ENCODE measurements at places on chromosomes 3 and 15.
A peak's percentile ranks its signal among the peaks of the same experiment; 100 is the strongest.

DNA sequence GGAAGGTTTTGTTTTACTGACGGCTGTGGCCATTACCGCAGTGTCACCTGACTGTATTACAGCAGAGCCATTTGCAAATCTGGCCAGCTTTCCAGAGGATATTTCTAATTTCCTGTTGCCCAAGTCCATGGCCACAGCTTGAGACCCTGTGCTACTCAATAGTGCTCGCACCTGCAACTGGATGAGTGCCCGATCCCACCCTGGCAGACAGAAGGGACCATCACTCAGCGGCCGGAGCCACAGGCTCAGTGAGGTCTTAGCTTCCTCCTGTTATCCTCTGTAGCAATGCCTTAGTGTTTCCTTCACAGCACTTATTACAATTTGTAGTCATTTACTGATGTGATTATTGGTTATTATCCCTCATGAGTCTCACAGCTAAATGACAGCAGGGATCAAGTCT lies 184.8 kb downstream of the LRRN1 start:
- H3K27ac ChIP-seq = no peak overlapping the region
- peaks cover 3% of the 10 kb centered on the region for H3K27me3 ChIP-seq
- H3K4me1 ChIP-seq = no peaks in the 10 kb centered on the region
- DNase-seq = no peak

DNA sequence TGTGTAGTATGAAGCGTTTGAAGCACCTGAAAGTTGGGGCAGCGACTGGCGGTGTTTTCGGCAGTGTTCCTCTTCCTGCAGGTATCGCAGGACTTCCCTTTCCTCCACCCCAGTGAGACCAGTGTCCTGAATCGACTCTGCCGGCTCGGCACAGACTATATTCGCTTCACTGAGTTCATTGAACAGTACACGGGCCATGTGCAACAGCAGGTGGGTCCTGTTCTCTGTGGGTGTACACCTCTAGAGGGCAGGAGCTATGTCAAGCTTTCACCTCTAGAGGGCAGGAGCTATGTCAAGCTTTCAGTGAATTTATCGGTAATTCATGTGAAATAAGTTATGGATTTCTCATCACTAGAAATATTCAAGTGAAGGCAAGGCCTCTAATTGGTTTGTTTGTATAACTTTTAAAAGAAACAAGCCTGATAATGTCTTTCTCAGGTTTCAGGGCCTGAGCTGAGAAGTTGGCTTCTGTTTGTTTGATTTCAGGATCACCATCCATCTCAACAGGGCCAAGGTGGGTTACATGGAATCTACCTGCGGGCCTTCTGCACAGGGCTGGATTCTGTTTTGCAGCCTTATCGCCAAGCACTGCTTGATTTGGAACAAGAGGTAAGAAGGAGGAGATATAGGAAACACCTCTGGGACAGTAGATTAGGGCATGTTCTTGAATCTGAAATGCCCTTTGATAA lies 5.3 kb downstream of the TUBGCP4 start:
- no peaks in the 10 kb centered on the region for H3K27me3 ChIP-seq
- H3K27ac ChIP-seq = no peak overlapping the region
- peak overlapping the region; percentile 61 for H3K4me3 ChIP-seq
- peaks cover 6% of the 10 kb centered on the region for H3K36me3 ChIP-seq
- peaks cover 17% of the 10 kb centered on the region for H3K4me1 ChIP-seq

DNA sequence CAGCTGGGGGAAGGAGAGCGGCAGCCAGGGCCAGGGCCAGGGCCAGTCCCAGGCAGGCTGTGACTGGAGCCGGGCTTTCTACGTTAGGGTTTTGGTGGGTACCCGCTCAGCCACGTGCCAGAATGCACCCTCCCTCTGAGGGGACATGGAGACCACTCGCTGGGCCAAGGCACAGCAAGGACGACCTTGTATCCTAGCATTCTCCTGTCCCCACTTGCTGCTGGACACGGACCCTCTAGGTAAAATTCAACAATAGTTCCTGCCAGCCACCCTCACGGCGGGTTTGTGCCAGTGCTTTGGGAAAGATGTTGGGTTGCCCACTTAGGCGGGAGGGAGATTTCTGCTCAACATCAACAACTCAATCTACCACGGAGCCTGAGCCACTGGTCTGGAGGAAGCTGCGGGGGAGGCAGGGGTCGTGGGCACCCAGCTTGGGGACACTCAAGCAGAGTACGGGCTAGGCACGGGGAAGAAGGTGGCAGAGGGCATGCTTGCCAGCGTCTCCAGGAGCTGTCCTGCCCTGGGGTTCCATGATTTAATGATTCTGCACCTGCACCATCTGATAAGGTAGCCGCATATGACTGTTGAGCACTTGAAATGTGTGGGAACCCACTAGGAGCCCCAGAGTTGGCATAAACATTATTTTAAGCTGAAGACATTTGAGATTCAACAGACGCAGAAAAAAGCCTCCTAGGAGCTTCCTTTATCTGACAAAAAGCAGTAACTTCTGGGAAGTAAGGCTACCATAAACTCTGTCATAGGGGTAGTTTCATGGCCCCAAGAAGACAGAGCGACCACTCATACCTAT lies 22.5 kb upstream of the C15orf39 start:
- H3K27ac ChIP-seq = no peak overlapping the region
- H3K27me3 ChIP-seq = peaks cover 15% of the 10 kb centered on the region
- peak overlapping the region; percentile 47 for H3K4me3 ChIP-seq
- H3K4me1 ChIP-seq = peaks cover 63% of the 10 kb centered on the region

DNA sequence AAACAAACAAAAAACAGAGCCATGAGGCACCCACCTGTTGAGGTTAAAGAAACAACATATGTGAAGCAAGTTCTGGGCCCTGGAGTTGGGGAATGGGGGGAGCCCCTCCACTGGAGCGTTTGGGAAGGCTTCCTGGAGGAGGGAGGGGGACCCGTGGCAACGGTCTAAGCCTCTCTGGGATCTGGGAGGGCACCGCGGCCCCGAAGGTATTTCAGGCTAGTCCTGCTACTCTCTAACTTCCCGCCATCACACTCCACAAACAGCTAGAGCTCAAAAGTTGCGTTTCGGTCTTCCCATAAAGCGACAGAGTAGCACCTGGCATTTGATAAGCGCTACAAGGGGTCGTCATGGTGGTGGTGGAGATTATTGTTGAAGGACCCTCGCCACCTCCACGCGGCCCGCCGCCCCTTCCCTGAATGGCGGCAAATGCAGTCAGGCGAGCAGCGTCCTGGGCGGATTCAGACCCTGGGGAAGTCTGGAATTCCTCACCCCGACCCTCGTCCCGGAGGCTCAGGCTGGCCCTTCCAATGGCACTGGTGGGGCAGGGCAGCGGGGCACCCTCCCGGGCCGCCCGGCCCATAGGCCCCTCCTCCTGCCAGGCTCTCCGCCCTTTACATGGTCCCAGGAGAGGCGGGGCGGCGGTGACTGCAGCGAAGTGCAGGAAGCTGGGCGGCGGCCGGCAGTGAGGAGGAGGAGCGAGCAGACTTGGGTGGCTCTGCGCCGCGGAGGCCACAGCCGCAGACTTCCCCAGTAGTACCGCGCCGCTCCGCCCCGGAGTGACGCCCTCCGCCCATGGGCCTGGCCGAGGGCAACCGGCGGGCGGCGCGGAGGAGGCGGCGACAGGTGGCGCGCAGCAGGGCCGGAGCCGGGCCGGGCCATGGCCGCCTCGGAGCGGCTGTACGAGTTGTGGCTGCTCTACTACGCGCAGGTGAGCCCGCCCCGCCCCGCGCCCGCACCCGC lies at the start of gene NBEAL2:
Gene NBEAL2 (plus strand): TSS at position 682 of the 960 bp plus-strand sequence. CDS start 196 bp downstream, at position 878.
- H3K4me1 ChIP-seq = peaks cover 37% of the 10 kb centered on the region
- H3K36me3 ChIP-seq = peaks cover 2% of the 10 kb centered on the region
- peak; percentile 80 for DNase-seq
- H3K4me3 ChIP-seq = peak within 1 kb of the TSS; percentile 89
- peak within 1 kb of the TSS; percentile 98 for H3K27ac ChIP-seq

DNA sequence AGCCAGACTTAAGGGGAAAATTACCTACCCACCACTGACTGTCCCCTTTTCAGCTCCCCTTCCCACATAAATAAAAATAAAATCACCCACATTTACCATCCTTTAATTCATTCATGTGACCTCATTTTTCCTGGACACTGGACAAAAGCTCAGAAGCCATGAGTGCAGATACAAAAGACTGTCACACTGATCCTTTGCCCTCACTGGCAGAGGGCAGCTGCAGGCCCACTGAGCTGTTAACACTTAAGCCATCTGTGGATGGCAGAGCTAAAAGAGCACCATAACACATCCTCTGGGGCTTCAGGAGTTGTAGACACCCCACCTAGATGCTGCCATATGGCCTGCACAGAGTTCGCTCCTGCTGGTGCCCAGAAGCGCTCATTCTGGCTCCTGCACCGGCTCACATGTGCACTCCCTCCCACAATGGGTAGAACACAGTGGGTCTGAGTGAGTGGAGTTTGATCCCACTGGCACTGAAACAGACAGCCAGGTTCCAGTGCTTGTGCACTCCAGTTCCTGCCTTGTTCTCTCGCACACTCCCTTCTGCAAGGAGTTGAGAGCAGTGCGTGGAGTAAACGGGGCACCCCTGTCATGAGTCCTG lies 38.8 kb downstream of the EDC3 start:
- no peak for DNase-seq
- H3K36me3 ChIP-seq = no peaks in the 10 kb centered on the region
- no peak overlapping the region for H3K4me3 ChIP-seq
- H3K4me1 ChIP-seq = peaks cover 20% of the 10 kb centered on the region

GRCh38 chr3:127165694-127166485 lies 27.0 kb upstream of the PRR23E start:
- H3K27me3 ChIP-seq = peaks cover 41% of the 10 kb centered on the region
- no peak for DNase-seq
- no peak overlapping the region for H3K27ac ChIP-seq
- no peaks in the 10 kb centered on the region for H3K36me3 ChIP-seq
- H3K4me1 ChIP-seq = no peaks in the 10 kb centered on the region

GRCh38 chr3:10398341-10398740 lies 77.4 kb upstream of the SEC13 start:
- H3K4me3 ChIP-seq = no peak overlapping the region
- DNase-seq = no peak
- H3K27me3 ChIP-seq = no peaks in the 10 kb centered on the region
- no peaks in the 10 kb centered on the region for H3K36me3 ChIP-seq
- no peaks in the 10 kb centered on the region for H3K4me1 ChIP-seq
- no peak overlapping the region for H3K27ac ChIP-seq

DNA sequence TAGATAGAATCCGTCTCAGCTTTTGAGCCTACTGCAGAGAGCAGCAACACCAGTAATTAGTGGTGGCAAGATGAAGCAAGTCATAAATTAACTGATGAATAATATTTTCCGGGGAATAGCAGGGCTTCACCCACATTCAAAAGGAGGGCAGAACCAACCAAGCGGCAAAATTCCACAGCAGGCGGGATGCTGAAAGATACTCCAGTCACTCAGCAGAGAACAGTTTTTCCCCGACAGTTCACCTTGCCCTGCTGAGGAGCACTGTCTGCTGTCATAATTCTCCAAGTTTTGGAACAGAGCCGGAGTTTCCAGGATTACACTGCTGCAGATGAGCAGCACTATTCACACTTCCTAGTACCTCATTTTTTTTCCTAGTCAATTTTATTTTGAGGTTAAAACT lies 274.7 kb downstream of the CD47 start:
- no peaks in the 10 kb centered on the region for H3K27me3 ChIP-seq
- no peak overlapping the region for H3K27ac ChIP-seq
- no peak for DNase-seq

- no peaks in the 10 kb centered on the region for H3K36me3 ChIP-seq
- peaks cover 26% of the 10 kb centered on the region for H3K4me1 ChIP-seq
- H3K27ac ChIP-seq = no peak overlapping the region
- DNase-seq = no peak
Measured at GRCh38 chr15:36497901-36498300, 81.5 kb upstream of the CDIN1 start.

- no peak overlapping the region for H3K4me3 ChIP-seq
- no peak overlapping the region for H3K27ac ChIP-seq
- no peak for DNase-seq
- no peaks in the 10 kb centered on the region for H3K36me3 ChIP-seq
- H3K27me3 ChIP-seq = peaks cover 9% of the 10 kb centered on the region
Measured at GRCh38 chr3:22361521-22361920, 610.5 kb upstream of the ZNF385D start.

DNA sequence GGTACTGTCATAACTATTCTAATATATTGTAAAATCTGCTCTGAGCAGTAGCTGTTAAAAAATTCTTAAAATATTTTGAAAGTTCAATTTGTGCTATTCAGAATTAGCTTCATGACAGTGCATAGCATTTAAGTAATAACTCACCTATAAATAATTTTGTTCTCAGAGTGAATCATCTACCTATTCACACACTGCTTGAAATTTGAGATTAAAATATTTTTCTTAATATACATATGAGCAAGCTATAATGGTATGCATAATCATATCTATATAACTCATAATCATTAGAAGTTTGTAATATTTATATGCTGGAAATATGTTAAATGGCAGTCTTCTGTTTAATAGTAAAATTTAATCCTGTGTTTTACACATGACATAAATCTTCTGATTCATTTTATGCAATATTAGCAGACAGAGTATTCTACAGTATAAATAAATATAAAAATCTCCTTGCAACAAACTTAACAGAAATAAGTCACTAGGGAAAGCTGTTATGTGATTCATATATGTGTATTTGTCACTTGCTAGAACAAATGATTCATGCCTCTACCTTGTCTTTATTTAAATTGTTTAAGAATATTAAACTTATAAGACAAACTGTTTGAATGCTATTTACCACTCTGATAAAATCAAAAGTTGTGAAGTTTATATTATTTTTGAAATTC lies 710.8 kb downstream of the PLOD2 start:
- H3K4me1 ChIP-seq = no peaks in the 10 kb centered on the region
- no peak overlapping the region for H3K27ac ChIP-seq
- H3K4me3 ChIP-seq = no peak overlapping the region
- no peaks in the 10 kb centered on the region for H3K36me3 ChIP-seq
- H3K27me3 ChIP-seq = no peaks in the 10 kb centered on the region

- no peak for DNase-seq
- peaks cover 3% of the 10 kb centered on the region for H3K27me3 ChIP-seq
- H3K27ac ChIP-seq = no peak overlapping the region
- H3K36me3 ChIP-seq = no peaks in the 10 kb centered on the region
Measured at GRCh38 chr15:48650931-48651330, 5.4 kb upstream of the FBN1 start.

DNA sequence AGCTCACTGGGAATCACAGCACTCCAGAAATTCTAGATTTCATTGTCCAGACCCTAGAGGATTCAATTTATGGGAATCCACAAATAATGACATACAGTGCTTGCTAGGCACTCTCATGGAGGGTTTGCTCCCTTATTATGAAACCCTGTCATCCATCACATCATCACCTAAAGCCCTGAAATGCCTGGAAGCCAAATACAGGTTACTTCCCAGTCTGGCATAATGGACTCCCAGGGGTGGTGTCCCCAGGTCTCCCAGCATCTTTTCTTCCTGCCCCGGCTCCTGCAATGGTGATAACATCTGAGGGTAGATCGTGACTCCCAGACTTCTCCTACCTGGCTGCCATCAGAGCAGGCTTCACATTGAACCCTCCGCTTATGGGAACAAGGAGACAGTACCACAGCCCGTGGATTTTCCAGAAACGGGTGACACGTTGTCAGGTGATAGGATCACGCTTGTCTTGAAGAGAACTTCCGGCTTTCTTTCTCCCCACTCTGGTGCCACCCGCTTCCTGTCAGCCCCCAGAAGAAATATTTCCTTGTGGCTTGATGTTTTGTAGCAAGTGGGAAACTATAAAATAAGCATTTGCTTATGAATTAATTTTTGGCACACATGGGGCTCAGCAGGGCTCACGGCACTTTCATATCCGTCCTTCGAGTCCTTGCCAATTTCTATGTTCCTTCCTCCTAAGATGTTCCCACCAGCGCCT lies 238.7 kb upstream of the BHLHE40 start:
- H3K4me1 ChIP-seq = no peaks in the 10 kb centered on the region
- H3K27ac ChIP-seq = no peak overlapping the region
- DNase-seq = no peak
- H3K27me3 ChIP-seq = peaks cover 10% of the 10 kb centered on the region

- no peak overlapping the region for H3K4me3 ChIP-seq
- H3K27ac ChIP-seq = no peak overlapping the region
- no peak for DNase-seq
- peaks cover 17% of the 10 kb centered on the region for H3K36me3 ChIP-seq
Measured at GRCh38 chr3:29789686-29790085, 508.8 kb downstream of the RBMS3 start.

Data from neural crest cell (in vitro differentiated cells).